ENCODE measurements at places on chromosomes 5 and 9.

GRCh38 chr9:95584176-95584575 lies 67.4 kb upstream of the PTCH1 start:
- DNase-seq: no peak

- no peak for DNase-seq
These were observed 15.3 kb downstream of the GPR21 start for GRCh38 chr9:123048748-123049147.

- no peak for DNase-seq
These were observed 14.8 kb upstream of the DMRT1 start for GRCh38 chr9:826500-827280.

GRCh38 chr9:15824310-15824709 lies 271.5 kb downstream of the CCDC171 start:
- no peak for DNase-seq

GRCh38 chr9:34709196-34709978 lies 549 bp downstream of the CCL21 start:
- DNase-seq: no peak

DNA sequence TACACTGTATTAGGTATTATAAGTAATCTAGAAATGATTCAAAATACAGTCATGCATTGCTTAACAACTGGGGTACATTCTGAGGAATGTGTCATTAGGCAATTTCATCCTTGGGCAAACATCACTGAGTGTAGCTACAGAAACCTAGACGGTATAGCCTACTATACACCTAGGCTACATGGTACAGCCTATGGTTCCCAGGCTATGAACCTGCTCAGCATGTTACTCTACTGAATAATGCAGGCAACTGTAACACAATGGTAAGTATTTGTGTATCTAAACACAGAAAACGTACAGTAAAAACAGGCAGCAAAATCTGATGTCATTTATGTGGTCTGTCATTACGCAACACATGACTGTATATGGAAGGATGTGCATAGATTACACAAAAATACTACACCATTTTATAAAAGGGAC lies 96.8 kb downstream of the RAPGEF6 start:
- no peak for DNase-seq

DNA sequence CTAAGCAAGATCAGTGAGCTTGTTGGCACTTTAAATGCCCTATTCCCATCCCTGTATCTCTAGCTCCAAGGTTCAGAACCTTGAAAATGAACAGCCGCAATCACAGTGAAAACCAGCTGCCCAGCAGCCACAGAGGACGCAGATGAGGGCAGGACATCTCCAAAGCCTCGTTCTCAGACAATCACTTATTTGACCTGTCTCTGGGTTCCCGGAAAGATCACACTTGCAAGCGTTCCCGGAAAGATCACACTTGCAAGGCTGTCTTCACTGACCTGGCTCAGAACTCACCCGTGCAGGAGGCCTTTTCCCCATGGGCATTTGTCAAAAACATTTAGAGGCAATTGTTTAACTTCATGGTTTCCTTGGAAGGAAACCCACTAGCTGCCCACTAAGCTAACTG lies 25.7 kb downstream of the IPPK start:
- DNase-seq: no peak

- DNase-seq: no peak
These were observed 26.6 kb downstream of the DEPDC1B start for GRCh38 chr5:60673334-60673733.

- peak; percentile 7 for DNase-seq
These were observed 25.7 kb downstream of the CDKN2A start for GRCh38 chr9:21968331-21969010.

- DNase-seq: no peak
These were observed 71.0 kb downstream of the FER start for GRCh38 chr5:108818613-108819272.

GRCh38 chr5:1502046-1502736 lies 21.6 kb downstream of the LPCAT1 start:
- DNase-seq: peak; percentile 42

- no peak for DNase-seq
These were observed 218.1 kb upstream of the TRIM32 start for GRCh38 chr9:116468793-116469527.

GRCh38 chr5:50553560-50553984 lies 112.5 kb upstream of the EMB start:
- DNase-seq: no peak

DNA sequence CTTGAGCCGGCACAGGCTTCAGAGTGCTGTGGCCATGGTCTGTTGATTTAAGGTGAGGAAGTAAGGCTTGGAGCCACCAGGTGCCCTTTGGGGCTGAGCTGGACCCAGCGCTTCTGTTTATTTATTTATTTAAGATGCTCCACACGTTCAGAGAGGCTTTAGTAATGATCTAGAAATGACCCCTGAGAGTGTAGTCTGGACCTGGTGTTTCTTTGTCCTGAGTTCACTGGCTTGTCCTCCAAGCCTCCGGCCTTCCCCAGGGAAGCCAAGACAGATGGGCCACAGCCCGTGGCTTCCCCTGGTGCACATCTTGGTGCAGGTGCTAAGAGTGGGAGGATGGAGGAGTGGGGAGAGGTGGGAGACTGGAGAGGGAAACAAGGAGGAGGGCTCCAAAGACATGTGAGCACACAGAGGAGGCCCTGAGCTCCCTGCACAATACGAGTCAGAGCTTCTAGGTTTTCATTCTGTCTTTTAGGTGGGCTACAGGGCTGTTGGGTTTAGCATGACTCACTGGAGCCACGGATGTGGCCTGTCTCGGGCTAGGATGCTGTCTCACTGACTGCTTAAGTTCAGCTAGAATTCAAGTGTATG lies 56.9 kb downstream of the AHRR start:
- peak; percentile 38 for DNase-seq

DNA sequence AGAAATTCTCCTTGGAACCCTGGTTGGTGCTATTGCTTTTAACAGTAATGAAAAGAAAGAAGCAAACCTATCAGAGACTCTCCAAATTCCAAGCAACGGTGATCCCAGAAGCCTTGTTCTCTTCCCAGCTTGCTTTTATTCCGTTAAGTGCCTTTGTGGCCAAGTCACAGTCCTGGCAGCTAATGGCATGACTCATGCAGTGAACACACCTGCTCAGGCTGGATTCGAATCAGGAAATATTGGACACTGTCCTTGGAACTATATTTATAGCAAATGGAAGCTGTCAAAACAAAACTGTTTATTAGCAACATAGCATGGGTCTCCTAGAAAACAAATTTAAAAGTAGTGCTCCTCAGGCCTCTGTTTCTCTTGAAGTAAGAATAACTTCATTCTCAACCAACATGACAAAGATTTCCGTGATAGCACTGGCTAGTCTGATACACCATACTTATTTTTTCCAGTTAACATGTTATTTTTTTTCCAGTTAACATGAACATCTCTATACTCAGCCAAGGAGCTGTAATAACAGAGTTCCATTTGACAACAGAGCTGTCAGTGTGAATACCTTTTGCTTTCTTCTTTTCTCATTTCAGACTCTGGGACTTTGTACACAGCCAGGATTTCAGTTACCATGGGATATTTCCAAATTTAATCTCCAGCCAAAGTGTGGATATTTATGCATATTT lies 502.4 kb downstream of the GADD45G start:
- no peak for DNase-seq

DNA sequence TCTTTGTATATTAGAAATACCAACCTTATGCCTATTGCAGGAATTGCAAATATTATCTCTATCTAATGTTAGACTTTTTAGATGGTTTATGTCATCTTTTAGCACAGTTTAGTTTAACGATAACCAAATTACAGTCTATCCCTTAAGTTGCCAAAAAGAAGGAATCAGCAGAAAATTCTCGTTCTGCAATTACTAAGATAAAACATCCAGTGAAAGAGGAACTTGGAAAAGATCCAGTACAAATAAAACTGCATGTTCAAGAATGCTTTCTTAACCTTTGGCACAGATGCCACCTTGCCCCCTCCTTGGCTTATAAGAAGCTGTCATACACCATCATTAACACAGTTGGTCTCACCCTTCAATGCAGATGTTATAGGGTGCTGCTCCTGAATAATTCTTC lies 124.0 kb downstream of the SEMA5A start:
- DNase-seq: no peak

- no peak for DNase-seq
These were observed 34.8 kb upstream of the EFNA5 start for GRCh38 chr5:107705402-107706014.

DNA sequence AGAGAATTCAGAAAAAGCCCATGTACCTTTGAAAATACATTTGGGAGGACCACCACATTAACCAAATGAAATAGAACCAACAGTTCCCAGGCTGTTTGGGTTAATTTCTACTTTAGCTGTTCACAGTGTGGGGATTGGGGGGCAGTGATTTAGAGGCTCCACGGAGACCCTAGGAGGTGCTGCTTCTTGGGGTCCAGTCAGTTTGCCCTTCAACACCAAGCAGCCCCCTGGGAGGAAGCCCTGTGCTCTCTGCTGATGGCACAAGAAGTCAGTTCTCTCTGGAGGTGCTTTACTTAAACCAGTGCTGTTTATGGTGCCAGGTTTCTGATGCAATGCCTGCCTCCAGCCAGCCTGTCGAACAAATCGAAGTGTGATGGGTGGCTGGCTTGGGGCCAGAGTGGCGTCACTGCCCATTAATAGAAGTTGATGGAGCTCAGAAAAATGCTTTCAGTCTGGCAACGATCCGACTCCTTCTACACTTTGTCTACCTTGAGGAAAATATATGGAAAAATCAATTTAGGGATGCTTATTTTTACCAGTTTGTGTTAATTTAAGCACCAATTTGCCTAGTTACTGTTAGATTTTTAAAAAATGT lies 134.0 kb downstream of the SNX18 start:
- DNase-seq: no peak

DNA sequence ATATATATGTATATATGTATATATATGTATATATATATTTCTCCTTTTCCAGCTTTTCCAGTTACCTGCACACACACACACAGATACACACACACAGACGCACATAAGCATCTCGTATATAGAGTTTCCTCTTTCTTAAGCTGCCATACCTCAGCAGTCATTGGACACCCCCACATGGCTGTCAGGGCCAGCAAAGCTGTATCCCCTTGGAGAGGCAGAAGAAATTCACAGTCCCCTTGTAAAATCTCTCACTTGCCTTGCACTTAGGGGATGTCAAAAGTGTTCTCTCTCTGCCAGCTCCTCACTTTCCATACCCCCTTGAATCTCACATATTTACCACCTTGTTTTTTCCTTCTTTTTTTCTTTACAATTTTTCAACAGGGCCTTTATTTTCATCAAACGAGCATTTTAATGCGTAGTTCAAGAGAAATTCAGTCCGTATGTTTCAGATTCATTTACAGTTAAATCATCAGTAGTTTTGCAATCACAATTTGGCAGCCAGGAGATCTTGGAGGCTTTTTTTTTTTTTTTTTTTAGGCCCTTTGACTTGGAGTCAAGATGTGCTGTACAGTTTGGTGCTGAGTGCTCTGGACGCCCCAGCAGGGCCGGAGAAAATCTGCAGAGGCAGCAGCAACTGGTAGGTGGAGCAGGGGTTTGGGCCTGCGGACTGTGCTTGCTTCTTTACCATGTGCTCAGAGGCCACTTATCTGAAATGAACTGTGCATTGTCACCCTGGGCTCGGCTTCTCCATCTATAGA lies 244.9 kb upstream of the KLF4 start:
- DNase-seq: no peak

GRCh38 chr9:1492156-1492555 lies 442.0 kb downstream of the DMRT2 start:
- DNase-seq: no peak

DNA sequence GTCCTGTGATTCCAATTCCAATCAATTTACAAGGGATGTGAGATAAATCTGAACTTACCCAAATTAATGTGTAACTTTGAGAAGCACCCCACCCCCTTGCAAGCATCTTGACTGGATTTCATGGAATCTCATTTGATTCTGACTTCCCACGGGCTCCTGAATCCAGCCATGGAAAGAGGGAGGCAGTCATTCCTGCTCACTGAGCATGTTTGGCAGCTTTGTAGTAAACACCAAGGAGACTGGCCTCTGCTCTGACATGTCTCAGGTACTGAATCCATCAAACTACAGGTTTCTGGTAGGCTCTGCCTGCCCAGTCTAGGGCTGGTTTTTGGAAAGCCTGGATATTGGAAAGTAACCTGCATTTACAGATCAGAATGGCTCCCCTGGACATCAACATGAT lies 357.6 kb downstream of the ARHGEF28 start:
- no peak for DNase-seq

- DNase-seq: no peak
These were observed 17.5 kb downstream of the CARNMT1 start for GRCh38 chr9:75010570-75010969.

DNA sequence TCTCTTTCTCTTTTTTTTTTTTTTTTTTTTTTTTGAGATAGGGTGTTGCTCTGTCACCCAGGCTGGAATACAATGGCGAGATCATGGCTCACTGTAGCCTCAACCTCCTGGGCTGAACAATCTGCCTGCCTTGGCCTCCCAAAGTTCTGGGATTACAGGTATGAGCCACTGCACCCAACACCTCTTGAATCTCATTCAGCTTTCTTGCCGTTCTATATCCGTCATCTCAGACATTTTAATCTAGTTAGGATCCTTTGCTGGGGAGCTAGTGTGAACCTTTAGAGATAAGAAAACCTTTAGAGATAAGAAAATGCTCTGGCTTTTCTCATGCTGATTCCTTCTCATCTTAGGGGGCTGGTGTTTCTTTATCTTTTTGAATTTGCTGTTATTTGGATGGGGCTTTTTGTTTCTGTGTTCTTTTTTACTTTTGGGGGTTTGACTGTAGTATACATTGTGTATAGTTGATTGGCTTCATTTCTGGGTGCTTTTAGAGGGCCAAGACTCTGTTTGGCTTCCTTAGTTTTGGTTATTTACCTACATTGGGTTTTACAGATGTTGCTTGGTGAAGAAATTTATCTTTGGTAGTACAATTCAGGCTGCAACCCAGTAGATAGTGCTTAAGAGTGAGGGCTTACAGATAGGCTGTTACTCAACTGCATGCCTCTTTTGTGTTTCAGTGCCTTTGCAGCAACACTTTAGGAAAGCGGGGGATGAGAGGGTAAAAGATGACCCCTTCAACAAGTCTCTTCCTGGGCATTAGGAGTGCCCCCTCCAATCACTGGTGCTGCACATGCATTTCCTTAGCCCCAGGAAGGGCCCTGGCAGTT lies 41.9 kb upstream of the SLC36A1 start:
- no peak for DNase-seq

DNA sequence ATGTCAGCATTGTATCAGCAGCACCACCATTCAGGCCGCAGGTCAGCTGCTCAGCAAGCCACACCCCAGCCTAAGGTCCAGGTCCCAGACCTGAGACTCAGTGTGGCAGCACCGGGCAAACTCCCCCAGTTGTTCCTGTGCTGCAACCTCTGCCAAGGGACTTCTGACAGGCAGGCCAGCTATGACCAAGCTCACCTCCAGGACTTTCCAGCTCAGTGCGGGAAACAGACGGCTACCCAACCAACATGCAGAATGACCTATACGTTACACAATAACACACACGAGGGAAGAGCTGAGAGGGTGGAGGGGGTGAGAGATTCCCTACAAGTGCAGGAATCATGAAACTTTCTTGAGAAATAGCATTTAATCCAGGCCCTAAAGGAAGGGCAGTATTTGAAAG lies 143.7 kb downstream of the FSTL4 start:
- no peak for DNase-seq

Data from activated CD4-positive, alpha-beta T cell treated with anti-CD3 and anti-CD28 coated beads, Interleukin-2, amount 10 ng/mL, durations not matched to agents 7 days and 5 days (primary cell).